ENCODE measurements at places on chromosomes 5 and 9.

DNA sequence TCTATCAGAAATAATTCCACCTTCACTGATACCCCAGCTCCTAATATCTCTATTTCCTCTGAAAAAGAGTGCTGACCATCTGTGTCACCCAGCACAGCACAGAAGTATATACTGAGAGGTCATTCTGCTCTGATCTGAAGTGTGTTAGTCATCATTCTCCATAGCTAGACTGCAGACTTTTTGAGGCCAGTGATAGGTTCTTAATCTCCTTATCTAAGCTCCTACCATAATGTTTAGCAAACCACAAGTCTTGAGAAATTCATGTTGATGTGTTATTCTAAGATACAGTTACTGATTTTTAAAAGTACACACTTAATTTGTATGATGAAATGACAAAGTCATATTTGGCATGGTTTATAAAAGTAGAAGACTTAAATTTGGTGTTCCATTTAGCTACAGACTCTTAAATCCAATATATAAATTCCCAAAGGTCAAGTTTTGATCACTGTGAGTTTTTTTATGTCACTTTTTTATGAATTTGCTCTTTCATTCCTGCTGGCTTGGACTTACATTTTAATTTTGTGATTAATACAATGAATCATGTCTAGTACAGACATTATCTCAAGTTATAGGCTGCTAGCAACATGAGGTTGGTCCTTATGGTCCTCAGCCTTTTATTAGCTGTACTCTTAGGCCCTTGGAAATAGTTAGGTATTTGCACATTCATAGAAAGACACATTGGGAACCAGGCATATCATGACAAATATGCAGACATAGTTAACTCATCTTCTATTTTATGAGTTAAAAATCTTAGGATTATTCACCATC, 380.8 kb downstream of the EBF1 start:
- DNase-seq = no peak

- no peak for DNase-seq
These were observed 3.8 kb downstream of the BARHL1 start for GRCh38 chr9:132585954-132586829.

DNA sequence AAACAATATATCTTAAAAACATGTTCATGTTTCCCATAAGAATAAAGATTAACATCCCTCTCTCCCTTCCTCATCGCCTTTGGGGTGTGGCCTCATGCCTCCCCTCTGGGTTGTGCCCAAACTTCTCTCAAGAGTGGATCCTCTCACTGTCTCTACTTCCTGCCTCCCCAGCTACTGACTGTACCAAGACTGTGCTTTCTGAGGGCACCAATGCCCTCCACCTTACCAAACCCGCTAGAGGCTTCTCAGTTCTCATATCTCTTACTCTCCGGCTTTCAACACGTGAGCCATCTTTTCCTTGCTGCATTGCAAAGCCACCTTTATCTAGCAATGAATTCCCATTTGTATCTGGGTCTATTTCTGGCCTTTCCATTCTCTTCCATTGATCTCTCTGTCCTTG, 34.4 kb upstream of the KCNIP1 start:
- DNase-seq = no peak

- no peak for DNase-seq
These were observed 56.2 kb upstream of the CKS2 start for GRCh38 chr9:89254773-89255125.

- no peak for DNase-seq
These were observed 102.1 kb downstream of the GOLPH3 start for GRCh38 chr5:32072054-32072453.

DNA sequence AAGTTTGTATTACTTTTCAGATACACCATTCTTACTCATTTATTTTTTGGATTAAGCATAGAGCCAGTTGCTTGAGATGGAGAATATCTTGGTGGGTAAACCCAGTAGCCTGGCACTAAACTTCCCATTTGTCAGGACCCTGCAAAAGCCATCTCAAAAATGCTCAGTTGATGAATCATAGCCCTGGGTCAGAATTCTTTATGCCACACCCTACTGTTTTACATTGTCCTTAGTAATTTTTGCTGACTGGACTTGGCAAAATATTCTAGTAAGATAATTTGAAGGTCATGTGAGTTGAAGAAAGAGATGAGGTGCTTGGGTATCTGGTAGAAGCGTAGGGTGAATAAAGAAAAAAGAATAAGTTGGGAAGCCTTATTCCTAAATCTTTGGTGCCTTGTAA, 50.7 kb downstream of the C7 start:
- no peak for DNase-seq

DNA sequence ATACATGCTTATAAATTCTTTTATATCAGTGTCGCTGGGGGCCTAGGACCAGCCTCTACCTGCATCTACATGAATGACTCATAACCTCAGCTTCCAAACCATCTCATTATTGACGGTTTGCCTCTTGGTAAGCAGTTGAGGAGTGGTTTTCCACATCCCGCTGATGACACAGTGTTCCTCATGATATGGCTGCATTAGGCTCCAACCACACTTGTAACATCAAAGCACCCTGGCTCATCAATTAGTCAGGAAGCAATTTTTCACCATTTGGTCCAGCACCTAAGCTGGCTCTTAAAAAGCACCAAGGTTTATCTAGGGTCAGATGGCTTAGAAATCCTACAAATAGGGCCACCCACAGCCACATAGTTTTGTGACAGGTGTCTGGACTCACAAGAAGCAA, 402.4 kb downstream of the ARHGEF28 start:
- DNase-seq = no peak

DNA sequence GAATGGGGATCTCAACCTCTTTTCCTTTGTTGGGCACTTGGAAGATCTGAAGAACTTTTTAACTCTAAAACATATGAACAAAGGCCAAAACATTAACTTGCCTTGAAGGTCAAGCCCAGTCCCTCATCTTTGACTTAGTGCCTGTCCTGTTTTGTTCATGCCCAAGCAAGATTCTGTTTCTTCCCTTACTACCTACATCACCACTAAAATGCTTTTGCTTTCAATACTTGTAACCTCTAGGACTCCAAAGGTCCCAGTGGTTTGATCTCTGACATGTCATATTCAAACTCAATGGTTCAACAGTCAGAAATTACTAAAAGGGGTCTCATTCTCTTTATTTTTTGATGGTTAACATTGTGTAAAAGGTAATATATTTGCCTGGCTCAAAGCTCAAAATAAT, 24.0 kb downstream of the GLRX start:
- DNase-seq = no peak

DNA sequence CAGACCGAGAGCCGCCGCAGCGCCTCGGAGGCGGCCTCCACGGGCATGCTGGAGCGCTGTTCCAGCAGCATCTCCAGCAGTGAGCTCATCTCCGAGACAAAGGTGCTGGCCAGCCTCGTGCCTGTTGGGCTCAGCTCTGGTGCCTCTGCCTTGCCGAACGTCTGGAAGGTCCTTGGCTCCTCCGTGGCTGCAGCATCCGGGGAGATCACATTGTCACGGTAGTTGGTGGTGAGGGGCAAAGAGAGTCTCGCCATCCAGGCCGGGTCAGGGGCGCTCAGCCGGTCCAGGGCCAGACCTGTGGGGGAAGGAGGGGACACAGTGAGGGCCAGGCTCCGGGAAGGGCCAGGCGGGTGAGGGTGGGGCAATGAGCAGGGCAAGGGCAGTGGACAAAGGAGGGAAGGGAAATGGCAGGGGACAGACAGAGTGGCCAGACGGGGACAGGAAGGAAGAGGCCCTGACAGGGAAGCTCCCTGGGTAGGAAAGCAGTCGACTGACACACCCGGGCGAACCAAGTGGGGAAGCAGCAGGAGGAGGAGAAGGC, 12.4 kb downstream of the PCDH12 start:
- DNase-seq = no peak

Data from stimulated activated CD4-positive, alpha-beta T cell treated with anti-CD3 and anti-CD28 coated beads, Interleukin-4, amount 100 ng/mL, for 24 hours (primary cell).